SHP77 (cell line): ENCODE measurements at places on chromosomes 3 and 15.
A peak's percentile ranks its signal among the peaks of the same experiment; 100 is the strongest.

- DNase-seq, result no peak
Measured at GRCh38 chr3:175338775-175339535, 479.8 kb downstream of the NAALADL2 start.

DNA sequence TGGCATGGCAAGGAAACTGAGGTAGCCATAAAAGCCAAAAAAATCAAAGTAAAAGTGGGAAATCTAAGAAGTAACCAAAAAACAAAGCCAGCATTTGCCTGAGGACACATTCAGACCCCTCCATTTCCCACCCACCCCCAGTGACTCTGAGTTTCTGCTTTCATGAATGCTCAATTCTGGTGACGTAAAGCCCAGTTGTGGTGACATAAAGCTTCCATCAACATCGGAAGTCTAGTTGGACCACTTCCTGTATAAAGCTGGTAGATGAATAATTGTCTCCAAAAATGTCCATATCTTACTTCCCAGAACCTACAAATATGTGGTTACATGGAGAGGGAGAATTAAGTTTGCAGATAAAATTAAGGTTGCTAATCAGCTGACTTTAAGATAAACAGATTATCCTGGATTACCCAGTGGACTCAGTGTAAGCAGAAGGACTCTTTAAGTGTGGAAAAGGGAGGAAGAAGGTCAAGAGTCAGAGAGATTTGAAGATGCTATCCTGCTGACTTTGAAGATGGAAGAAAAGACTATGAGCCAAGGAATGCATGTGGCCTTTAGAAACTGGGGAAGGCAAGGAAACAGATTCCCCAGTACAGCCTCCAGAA, 62.0 kb upstream of the ST3GAL6 start:
- DNase-seq, result no peak

DNA sequence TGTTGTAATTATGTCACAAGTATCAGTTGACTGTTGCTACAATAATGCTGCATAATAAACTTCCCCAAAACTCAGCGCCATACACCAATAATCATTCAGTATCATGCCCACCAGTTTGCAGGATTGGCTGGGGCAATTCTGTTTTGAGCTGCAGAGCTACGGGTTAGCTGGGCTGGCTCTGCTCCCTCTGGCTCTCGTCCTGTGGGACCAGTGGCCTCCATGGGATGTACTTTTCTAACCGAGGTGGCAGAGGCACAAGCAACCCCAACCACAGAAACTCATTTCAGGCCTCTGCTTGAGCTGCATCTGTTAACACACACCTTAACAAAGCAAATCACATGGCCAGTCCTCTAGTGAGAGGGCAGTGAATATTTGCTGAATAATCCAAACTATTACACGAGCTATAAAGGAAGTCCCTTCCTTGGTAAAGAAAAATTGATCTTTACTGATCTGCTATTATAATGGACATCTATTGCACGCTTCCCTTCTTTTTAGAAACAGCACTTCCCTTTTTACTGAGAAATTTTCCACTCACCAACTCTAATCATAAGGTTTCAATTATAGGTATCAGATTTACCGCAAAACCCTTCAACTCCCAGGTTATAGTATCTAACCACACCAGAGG, 10.9 kb upstream of the BCL2A1 start:
- DNase-seq, result no peak

- no peak for DNase-seq
Measured at GRCh38 chr15:80595396-80595795, 99.7 kb upstream of the ABHD17C start.

DNA sequence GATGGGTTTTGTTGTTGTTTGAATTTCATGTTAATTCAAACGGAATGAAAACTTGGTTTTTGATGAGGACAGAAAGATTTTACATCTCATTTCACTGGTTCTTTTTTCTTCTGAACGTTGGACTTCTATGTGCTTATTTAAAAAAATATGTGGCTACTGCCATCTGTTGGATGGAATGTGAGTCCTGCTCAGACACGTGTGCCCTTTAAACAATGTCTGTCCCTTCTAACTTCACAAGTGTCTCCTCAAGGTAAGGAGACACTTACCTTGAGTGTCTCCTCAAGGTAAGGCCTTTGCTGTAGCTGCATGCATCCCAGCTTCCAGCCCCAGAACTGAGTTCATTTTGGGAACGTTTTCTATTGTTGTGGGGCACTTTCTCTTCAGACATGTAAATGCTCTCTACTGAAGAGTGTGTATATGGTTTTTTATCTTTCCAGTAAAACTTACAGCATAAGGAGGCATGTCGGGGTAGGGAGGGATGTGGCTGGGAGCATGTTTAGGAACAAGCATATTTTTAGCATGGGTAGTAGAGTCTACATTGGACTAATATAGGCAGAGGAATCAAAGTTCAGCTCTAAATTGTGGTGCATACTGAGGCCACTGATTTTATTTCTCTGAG, 63.1 kb upstream of the UBE3A start:
- DNase-seq, result peak; percentile 24

DNA sequence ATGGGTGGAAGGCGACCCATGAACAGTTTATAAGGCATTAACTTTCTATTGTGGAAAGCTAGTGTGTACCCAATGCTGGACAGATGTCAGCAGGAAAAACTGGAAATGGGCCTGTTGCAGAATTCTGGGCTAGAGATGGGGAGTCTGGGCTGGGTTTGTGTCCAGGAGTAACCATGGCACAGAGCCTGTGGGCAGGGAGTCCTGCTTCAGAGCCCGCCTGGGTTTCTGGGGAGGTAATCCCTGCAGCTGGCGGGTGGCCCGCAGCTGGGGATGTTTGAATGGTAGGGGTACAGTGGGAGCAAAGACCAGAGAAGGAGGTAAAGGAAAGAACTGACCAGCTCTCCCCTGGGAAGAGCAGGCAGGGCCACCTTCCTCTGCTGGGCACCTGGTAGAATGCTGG, 25.7 kb downstream of the ACAA1 start:
- no peak for DNase-seq

GRCh38 chr3:193253986-193254660, 13.1 kb downstream of the PLAAT1 start:
- no peak for DNase-seq

- DNase-seq, result no peak
Measured at GRCh38 chr3:42264399-42265058, 1.5 kb downstream of the CCK start.
